Stimulated activated naive B cell treated with anti-CD40 and anti-IgM and Interleukin-4, amounts not matched to agents 10 μg/mL and 1 μg/mL and 100 μg/mL, for 72 hours (primary cell): ENCODE measurements at places on chromosomes 4 and X.
A peak's percentile ranks its signal among the peaks of the same experiment; 100 is the strongest.

DNA sequence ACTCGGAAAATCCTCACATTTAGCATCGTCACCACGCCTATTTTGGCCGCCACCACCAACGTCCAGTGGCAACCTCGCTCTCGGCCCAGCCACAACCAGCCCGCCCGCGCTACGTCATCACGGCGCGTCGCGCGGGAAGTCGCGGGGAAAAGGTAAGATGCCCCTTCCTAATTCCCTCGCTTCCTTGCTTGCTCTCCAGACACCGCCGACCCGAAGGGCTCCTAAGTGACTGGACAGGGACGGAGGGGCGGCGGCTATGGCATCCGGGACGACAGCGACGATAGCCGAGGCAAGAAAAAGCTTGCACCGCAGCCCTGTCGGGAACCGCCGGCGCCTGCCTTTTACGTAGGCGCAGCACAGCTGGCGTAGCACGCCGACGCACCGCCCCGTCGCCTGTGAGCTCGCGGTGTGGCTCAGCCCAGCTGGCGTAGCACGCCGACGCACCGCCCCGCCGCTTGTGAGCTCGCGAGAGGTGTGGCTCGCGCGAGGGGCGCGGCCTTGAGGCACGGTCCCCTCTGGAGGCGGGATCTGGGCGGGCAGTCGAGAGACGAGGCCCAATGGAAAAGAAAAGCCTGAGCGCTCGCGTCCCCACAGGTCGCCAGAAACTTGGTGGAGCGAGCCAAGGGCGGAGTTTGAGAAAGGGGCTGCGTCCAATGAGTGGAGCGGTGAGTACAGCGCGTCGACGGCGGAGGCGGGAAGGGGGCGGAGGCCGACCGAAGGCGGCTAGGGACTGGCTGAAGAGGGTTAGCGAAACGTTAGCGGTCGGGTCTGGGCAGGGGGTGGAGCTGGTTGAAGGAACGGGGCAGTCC lies at the start of gene HDAC6:
Gene HDAC6 (plus strand): TSS at position 788 of the 809 bp plus-strand sequence. CDS start 626 bp downstream, outside the sequence.
- DNase-seq, result peak; percentile 96
- H3K27ac ChIP-seq, result peak within 1 kb of the TSS; percentile 99
- peaks cover 9% of the 10 kb centered on the region for H3K4me1 ChIP-seq
- H3K4me3 ChIP-seq, result peak within 1 kb of the TSS; percentile 91
- peaks cover 7% of the 10 kb centered on the region for H3K36me3 ChIP-seq

GRCh38 chr4:162347156-162347841 lies 183.5 kb upstream of the FSTL5 start:
- no peaks in the 10 kb centered on the region for H3K27me3 ChIP-seq
- DNase-seq, result no peak
- H3K4me1 ChIP-seq, result peaks cover 3% of the 10 kb centered on the region
- no peak overlapping the region for H3K4me3 ChIP-seq

DNA sequence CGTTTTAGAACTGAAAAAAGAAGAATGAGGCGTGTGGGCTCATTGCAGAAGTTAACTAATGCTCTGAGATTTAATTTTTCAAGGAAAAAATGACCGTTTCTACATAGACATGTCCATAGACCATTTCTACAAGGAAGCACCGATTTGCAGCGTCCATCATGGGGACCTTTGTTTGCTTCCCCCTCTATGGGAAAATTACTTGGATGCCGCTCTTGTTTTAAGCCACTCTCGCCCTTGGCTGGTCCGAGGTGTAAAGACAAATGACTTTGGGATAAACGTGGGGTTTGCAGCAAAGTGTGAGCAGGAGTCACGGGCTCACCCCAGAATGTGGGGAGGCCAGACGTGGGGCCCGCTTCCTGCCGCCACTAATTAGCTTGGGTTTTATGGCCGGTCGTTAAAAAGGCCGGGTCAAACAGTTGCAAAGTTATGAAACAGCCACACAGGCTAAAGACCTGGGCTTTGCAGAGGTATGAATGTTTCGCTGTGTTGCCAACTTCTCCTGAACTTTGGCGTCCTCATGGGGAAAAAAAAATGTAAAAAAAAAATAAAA lies 235.9 kb downstream of the SHOX start:
- peaks cover 18% of the 10 kb centered on the region for H3K27me3 ChIP-seq
- no peak overlapping the region for H3K27ac ChIP-seq
- DNase-seq, result no peak

- no peaks in the 10 kb centered on the region for H3K4me1 ChIP-seq
- DNase-seq, result no peak
- H3K4me3 ChIP-seq, result no peak overlapping the region
- H3K27me3 ChIP-seq, result no peaks in the 10 kb centered on the region
- no peaks in the 10 kb centered on the region for H3K36me3 ChIP-seq
Measured at GRCh38 chr4:158121161-158121579, 51.7 kb downstream of the GASK1B start.

DNA sequence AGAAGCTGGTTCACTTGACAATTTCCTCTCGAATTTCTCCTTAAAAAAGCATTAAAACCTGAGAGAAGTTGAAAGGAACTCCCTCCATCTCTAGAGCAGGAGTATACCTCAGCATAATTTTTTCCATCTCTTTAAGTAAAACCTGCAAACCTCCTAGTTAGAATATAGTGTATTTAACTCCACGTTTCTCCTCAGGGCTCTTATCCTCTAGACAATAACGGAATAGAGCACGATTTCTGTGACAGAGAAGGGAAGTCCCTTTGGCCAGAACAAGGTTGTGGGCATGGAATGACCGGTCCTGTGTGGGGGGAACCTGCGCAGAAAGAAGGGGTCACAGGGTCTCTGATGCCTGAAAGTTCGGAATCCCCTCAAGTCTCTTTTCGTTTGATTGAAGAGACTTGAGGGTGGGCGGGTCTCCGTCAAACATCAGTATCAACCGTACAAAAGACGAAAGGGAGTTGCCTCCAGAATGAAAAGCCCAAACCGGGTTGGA lies 697 bp downstream of the ZNF280C start:
- H3K36me3 ChIP-seq, result no peaks in the 10 kb centered on the region
- H3K4me3 ChIP-seq, result peak overlapping the region; percentile 98
- H3K27me3 ChIP-seq, result no peaks in the 10 kb centered on the region
- no peak for DNase-seq
- peak overlapping the region; percentile 95 for H3K27ac ChIP-seq

DNA sequence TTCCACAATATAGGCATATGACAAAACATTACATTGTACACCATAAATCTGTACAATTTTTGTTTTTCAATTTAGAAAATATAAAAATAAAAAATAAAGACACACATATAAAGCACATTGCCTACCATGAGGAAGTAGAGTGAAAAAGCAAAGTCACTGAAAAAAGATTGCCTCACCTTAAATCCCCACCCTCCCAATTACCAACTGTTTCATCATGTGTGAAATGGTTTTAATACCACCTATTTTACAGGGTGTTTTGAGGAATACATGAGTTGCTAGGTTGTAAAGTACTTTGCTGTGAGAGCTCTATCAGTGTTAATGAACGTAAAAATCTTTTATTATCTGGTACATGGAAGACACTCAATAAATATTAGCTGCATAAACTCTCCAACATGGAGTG lies 373.6 kb upstream of the NDST3 start:
- H3K4me1 ChIP-seq, result no peaks in the 10 kb centered on the region
- no peak for DNase-seq
- H3K27me3 ChIP-seq, result no peaks in the 10 kb centered on the region
- no peak overlapping the region for H3K27ac ChIP-seq
- H3K4me3 ChIP-seq, result no peak overlapping the region

DNA sequence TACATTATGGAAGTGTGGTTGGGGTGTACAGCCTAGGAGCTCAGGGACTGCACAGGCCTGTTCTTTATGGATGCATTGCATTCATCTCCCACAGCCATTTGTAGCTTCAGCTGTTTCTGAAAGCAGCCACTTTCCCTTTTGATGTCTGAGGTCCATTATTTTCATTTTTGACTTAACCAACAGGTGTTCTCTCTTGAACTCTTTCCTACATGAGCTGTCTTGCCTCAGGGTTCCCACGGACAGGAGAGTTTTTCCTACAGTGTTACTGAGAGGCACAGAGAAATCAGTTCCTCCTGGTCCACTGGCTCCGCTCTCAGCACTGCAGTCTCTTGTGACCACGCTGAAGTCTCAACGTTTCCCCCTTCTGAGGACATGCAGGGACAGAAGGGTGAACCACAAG lies 87.2 kb downstream of the RASL11B start:
- H3K27me3 ChIP-seq, result no peaks in the 10 kb centered on the region
- DNase-seq, result no peak
- no peak overlapping the region for H3K27ac ChIP-seq
- no peak overlapping the region for H3K4me3 ChIP-seq
- no peaks in the 10 kb centered on the region for H3K4me1 ChIP-seq
- peaks cover 38% of the 10 kb centered on the region for H3K36me3 ChIP-seq

DNA sequence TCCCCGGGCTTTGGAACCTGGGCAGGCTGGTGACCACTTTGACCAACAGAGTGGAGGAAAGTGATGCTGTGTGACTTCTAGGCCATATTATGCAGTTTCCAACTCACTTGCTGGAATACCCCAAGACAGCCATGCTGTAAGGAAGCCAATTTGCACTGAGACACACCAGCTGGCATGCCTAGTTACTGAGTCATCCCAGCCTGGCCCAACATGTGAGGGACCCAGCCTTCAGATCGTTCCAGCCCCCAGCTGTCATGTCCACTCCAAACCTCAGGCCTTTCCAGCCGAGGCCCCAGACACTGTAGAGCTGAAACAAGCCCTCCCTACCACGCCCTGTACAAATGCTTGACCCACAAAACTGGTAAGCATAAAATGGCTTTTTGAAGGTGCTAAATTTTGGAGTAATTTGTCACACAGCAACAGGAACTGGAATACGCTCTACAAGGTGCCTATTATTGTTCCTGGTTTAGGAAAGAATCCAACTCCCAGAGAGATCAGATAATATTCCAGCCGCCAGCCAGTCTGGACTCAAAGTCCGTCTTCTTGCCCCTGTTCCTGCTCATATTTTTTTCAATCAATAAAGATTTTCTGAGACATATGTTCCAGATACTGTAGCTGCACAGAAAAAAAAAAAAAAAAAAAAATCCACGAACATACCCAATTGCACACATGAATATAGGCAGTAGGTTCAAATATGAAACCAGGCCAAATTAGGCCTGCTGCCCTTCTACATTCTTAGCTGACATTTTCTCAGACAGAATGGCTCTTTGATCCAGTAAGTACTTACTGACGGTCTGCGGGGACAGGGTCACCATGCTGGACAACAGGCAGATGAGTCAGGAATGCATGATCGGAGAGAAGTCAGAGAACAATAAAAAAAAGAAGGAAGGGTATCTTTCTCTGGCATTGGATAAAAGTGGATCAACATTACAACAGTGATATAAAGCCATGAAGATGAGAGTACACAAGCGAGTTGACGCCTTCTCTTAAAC lies 35.1 kb downstream of the SH3KBP1 start:
- H3K27me3 ChIP-seq, result no peaks in the 10 kb centered on the region
- DNase-seq, result no peak
- H3K4me3 ChIP-seq, result no peak overlapping the region
- H3K36me3 ChIP-seq, result peaks cover 13% of the 10 kb centered on the region
- peaks cover 62% of the 10 kb centered on the region for H3K4me1 ChIP-seq

- no peak for DNase-seq
- peaks cover 12% of the 10 kb centered on the region for H3K4me1 ChIP-seq
- peak overlapping the region; percentile 37 for H3K27ac ChIP-seq
- peak overlapping the region; percentile 58 for H3K4me3 ChIP-seq
Measured at GRCh38 chr4:168731706-168732414, 235.0 kb downstream of the PALLD start.

DNA sequence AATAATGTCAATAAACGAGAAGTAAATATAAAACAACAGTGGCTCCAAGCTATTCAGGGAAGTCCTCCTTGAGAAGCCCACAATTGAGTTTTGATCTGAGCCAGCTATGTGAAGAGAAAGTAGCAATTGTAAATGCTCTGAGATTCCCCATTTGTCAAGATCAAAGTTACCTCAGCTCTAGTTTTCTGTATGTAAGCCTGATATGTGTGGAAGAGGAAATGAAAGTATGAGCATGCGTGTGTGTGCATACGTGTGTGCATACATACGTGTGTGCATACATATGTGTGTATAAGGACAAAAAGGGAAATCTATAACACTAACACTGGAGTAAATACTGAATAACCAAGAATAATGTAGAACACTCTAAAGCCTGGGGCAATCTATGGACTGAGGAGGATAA lies 130.3 kb downstream of the SCFD2 start:
- peaks cover 15% of the 10 kb centered on the region for H3K4me1 ChIP-seq
- H3K4me3 ChIP-seq, result no peak overlapping the region
- no peaks in the 10 kb centered on the region for H3K27me3 ChIP-seq

- H3K4me3 ChIP-seq, result no peak overlapping the region
- H3K27me3 ChIP-seq, result no peaks in the 10 kb centered on the region
- no peak for DNase-seq
- no peaks in the 10 kb centered on the region for H3K4me1 ChIP-seq
- H3K27ac ChIP-seq, result no peak overlapping the region
- no peaks in the 10 kb centered on the region for H3K36me3 ChIP-seq
Measured at GRCh38 chrX:146186540-146186939, 368.9 kb downstream of the SLITRK2 start.

- H3K4me3 ChIP-seq, result no peak overlapping the region
- DNase-seq, result peak; percentile 42
- H3K36me3 ChIP-seq, result no peaks in the 10 kb centered on the region
- peaks cover 3% of the 10 kb centered on the region for H3K4me1 ChIP-seq
- H3K27me3 ChIP-seq, result peaks cover 25% of the 10 kb centered on the region
Measured at GRCh38 chr4:1072830-1073446, 40.4 kb downstream of the RNF212 start.

- no peak for DNase-seq
- H3K27ac ChIP-seq, result no peak overlapping the region
- no peaks in the 10 kb centered on the region for H3K36me3 ChIP-seq
- H3K27me3 ChIP-seq, result no peaks in the 10 kb centered on the region
- no peak overlapping the region for H3K4me3 ChIP-seq
Measured at GRCh38 chrX:27132862-27133261, 330.3 kb downstream of the PPP4R3C start.

DNA sequence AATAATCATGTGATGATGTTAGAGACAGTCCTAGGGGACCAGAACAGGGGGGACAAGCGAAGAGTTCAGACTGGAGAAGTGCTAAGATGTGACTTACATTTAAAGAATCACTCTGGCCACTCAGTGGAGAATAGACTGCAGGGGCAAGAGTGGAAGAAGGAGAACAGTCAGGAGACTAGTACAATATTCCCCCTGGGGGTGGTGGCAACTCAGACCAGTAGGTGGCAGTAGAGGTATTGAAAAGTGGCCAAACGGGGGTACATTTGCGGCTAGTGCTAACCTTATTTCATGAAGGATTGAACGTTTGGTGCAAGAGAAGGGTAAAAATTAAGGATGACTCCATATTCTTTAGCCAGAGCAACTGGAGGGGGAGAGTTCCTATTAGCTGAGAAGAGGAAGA lies 2.7 kb upstream of the BMX start:
- H3K4me1 ChIP-seq, result peaks cover 9% of the 10 kb centered on the region
- H3K27ac ChIP-seq, result no peak overlapping the region
- DNase-seq, result peak; percentile 21
- no peaks in the 10 kb centered on the region for H3K36me3 ChIP-seq
- H3K27me3 ChIP-seq, result peaks cover 19% of the 10 kb centered on the region
